ENCODE measurements at places on chromosomes 5 and 9.

DNA sequence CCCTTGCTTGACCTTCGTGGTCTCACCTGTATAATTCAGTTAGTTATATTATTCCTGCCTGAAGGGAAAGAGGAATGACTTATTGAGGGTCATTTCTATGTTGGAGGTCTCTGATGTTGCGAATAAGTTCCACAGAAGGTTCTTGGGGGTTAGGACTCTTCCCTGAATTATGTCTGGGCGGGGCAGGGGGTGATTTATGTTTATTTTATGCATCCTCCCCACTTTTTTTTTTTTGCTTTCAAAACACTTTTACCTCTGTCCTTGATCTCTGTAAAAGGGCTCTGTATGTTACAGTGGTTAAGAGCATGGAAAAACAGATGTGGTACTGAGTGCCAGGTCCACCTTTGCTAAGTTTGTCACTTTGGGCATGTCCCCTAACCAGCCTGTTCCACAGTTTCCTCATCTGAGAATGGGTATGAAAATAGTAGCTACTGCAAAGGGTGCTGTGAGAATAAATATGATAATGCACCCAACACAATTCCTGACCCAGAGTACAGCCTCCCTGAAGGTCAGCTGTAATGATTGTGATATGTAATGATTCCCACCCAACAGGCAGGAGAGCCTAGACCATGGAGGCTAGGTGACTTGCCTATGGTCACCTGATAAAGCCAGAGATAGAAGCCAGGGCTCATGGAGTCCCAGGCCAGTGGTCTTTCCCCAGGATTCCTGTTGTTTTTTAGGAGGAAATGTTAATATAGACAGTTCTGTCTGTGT lies 54.8 kb downstream of the SLC22A5 start:
- no peak for DNase-seq

- no peak for DNase-seq
These were observed 1.7 kb downstream of the GRIN3A start for GRCh38 chr9:101736717-101737116.

DNA sequence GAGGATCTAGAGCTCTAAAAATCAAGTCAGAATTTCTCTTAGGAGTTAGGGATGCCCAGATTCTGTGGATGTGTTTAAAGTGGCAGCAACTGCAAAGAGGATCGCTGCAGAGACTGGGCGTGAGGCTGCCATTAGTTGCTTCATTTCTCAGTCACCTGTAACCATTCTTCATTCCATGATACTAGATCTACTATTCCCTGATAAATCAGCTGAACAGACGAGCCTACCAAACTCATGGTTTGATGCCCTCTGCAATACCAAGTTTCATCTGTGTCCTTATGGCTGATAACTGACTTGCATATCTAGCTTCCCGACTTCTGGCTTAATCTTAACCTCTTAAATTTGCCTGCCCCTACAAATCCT lies 33.3 kb downstream of the UBE2R2 start:
- no peak for DNase-seq

- no peak for DNase-seq
These were observed 1075.9 kb downstream of the NR2F1-AS1 start for GRCh38 chr5:92505145-92505544.

DNA sequence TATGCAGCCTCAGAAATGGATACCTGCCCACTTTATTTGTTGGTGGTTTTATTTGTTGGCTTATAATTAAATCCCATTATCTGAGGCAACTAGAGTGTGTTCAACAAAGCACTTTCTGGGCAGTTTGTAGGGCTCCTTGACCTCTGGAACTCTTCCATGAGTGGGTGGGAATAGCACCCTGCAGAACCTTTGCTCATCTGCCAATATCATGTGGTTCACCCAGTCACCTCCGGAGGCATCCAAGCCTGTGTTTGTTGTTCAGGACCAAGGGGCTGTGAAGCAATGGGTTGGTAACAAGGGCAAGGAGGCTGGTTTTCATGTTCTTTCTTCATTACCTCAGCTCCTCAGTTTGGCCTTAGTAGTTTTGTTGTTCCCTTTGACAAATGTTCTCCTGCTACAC lies 314.0 kb downstream of the NDUFS4 start:
- DNase-seq, result no peak

DNA sequence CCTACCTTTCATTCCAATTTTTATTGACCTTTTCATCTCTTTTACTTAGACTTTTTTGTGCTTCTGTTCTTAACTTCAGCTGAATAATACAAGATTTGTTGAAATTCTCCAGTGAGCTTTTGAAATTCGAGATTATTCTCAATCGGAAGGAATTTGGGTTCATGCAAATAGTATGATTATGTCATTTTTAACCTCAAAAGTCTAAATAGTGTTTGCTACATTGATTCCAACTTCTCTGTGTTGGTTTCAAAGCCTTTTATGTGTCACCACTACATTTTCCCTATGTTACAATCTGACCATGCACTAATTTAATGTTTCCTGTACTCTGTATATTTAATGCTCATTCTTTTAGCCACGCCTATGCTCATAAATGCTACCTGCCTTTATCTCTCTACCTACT lies 44.1 kb downstream of the VPS13A start:
- no peak for DNase-seq

GRCh38 chr5:1204693-1205242 lies 3.4 kb downstream of the SLC6A19 start:
- DNase-seq, result no peak

- DNase-seq, result no peak
These were observed 16.0 kb downstream of the ZNF462 start for GRCh38 chr9:106878934-106879333.

DNA sequence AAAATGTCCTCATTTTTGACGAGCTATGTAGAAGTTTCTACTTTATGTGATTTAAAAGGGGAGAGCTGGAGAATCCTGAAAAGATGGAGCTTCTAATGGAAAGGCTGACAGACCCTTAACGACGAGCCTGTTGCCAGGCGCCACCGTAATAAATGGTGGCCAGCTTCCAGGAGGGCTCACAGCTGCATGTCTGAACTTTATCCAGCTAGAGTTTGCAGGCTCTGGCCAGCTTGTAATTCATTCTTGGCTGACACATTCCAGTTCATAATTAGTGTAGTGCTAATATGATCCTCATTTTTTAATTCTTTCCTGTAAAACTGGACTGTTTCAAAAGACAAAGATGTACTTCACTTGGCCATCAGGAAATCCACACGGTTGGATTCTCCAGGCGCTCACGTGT lies 246.7 kb downstream of the GAS1 start:
- DNase-seq, result no peak

DNA sequence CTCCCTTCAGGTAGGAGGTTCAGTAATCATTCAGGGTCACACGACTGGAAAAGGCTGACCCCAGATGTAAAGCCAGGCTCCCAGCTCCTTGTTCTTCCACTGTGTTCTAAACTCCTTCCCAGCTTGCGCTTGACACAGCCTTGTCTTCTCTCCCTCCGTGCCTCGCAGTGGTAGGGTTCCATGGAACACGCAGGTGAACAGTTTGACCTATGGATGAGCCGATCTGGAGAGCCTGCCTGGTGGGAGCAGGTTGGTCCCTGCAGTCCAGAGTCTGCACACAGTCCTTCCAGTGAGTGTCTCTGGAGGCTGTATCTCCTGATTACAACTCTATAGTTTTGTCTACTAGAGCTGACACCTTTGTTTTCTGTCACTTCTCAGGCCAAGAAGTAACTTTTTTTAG lies 85.9 kb downstream of the IQGAP2 start:
- DNase-seq, result no peak

DNA sequence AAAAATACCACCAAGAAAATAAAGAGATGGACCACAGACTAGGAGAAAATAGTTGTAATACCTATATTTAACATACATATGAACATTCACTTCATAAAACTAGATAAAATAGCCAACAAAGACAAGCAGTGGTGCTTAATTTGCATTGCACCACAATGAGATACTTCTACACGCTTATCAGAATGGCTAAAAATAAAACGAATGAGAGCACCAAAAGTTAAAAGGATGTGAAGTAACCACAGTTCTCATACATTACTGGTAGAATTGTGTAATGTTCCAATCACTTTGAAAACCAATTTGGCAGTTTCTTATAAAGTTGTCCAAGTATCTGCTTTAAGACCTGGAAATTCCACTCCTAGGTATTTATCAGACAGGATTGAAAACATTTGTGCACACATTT lies 198.9 kb upstream of the SGCD start:
- DNase-seq, result no peak

- no peak for DNase-seq
These were observed 7.8 kb upstream of the C9orf40 start for GRCh38 chr9:74960561-74960960.

DNA sequence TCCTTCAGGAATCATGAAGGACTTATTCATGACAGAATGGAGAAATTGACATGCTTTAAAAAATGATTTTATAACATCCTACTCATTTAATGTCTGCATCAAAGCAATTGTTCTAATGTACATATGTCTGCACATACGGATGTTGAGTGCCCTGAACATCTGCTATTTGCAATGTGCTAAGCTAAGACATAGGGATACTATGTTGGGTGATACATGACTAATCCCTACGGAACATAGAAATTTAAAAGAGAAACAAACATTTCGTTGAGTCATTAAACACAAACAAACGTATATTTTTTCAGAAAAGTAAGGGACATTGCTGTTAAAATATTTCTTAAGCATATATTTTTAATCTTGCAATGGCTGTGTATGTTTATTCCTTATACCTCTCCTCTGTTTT lies 686.5 kb upstream of the ADAMTS16 start:
- DNase-seq, result no peak

- no peak for DNase-seq
These were observed 36.4 kb upstream of the RAPGEF6 start for GRCh38 chr5:131671409-131671808.

DNA sequence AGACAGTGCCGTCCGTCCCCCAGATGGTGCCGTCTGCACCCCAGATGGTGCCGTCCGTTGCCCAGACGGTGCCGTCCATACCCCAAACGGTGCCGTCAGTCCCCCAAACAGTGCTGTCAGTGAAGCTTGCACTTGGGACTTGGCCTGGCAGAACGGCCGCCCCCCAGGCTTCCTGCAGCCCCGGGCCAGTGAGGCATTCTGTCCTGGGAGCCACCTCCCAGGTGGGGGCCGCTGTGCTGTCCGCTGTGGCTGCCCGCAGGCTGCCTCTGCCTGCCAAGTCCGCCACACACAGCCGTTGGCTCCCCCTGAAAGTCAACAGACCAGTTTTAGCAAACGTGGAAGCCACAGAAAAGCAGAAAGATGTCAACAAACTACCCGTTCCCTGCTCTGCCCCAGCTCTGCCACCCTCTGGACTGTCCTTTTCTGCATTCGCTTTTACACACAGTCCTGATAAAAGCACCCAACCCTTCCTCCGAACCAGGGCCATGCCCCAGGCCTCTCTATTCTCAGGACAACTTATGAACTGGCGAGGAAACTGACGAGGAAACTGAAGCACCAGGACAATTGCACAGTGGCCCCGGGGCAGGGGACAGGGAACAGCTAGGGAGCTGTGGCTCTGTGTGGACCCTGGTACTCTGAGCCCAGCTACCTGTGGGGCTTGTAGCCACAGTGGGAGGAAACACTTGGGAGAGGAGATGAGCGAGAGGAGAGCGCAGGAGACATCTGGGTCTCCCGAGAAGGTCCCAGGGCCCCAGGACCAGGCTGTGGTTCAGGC lies 39.6 kb upstream of the RXRA start:
- DNase-seq, result no peak

DNA sequence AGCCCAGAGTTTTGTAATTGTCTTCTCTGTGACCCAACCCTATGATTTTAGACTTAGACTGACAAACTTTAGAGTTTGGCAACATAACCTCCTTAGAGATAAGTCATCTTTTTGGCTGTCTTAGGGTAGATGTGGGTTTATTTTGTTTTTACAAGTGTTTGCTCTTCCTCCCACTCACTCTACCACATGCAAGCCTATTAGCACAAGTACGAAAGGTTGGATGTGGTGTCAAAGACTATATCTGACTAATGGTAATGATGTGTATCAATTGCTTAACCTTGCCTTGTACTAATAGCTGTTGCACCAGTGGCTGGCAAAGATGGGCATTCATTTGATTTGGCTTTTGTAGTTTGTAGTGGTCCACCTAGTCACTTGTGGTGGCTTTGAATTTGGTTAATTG lies 46.5 kb downstream of the SLC25A46 start:
- DNase-seq, result no peak

DNA sequence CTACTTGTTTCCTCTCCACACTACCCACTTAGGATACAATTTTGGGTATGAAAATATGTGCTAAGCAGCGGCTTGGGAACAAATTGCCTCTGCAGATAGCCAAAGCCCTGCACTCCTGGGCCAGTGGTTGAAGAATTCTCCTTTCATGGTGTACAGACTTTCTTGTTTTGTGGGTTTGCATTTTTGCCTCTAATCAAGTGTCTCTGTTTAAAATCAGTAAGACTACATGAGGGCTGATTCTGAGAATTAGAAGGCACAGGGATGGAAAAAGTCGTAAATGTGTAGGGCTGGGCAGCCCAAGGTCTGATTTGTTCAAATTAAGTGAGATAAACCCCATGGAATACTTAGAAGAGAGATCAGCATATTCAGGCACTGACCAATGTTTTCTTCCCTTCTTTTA lies 103.7 kb upstream of the CD180 start:
- DNase-seq, result no peak

- DNase-seq, result no peak
These were observed 152.2 kb downstream of the TMEM161B start for GRCh38 chr5:88116396-88116795.

GRCh38 chr5:53035868-53036381 lies 46.8 kb downstream of the ITGA2 start:
- DNase-seq, result no peak

DNA sequence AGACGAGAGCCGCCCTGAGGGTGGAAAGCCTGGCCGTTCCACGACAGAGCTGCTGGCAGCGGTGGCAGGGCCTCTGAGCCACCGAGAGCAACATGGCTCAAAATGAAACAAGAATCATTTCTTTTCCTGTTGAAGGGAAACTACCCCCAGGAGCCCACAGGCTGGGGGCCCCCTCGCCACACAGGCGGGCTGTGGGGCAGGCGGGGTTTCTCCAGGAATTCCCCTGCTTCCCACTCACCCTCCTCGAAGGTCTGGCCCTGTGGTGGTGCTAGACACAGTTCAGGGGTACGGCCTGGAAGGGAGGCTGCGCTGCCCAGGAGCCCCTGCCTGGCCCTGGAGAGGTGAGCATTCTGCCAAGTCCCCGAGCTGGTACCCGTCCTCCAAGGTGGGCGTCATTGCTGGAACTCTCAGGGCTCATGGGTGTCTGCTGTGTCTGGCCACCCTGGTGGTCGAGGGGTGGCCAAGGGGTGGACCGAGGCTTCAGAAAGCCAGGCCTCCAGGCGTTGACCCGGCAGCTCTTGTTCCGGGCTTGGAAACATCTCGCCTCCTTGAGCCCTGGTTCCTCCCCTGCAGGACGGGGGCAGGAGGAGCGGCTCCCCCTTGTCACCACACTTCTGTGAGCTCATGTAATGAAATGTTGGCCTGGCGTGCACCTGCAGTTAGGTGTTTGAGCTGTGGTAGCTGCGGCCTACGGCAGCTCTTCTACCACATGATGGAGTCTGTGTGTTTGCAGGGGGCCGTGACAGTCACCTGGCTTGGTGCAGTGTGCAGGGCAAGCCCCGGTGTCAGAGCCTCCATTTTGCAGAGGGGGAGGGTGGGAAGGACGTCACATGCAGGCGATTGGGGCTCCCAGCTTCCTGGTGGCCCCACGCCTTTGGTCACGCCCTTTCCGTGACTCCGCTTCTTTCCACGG lies 65.3 kb downstream of the RXRA start:
- peak; percentile 65 for DNase-seq

All from stimulated activated CD4-positive, alpha-beta T cell treated with anti-CD3 and anti-CD28 coated beads, TNF-alpha, amount 100 ng/mL, for 48 hours (primary cell).